ENCODE measurements at places on chromosomes 12 and 14.

DNA sequence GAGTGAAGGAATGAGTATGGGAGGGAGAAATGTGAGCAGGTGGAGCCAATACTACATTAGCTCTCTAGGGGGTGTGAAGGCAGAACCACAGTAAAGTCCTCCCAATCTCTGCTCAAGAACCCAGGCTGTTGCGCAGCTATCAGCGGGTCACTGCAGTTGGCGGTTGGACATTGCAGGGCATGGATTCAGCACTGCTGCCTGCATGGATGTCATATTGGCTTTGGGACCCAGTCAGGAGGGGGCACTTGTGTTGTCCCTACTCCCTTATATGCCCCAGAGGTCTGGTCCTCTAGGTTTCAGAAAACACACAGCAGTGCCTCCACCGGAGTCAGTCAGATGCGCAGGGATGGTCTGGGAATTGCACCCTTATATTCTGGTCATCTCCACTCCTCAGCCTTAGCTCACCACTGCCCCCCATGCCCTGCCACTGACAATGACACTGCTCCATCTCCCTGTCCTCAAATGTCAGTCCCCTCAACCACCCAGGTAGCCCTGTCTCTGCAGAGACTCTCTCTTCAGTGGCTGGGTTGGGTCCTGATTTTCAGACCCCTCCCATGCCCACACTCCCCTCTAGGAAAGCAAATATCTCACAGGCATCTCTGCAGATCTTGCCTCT, 9.6 kb downstream of the ZDHHC22 start:
- no peak for DNase-seq

GRCh38 chr12:92928421-92928961, 604 bp downstream of the EEA1 start:
- DNase-seq = peak; percentile 55

DNA sequence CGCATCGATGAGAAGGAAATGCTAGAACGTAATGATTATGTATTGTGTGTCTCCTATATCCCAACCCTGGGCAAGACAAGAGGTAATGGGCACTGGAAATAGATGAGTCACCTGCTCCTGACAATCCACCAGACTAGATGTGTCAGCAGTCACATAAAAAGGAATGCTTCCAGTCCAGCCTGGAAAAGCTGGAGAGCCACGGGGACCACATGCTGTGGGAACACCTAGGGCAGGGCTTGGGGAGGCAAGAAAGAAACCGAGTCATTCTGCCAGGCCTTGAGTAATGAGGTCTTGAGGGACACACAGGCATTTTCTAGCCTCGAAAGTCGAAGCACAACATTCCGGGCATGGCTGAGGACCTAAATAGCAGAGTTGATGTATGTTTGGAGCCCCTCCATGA, 716.7 kb upstream of the TMEM132C start:
- DNase-seq = no peak

DNA sequence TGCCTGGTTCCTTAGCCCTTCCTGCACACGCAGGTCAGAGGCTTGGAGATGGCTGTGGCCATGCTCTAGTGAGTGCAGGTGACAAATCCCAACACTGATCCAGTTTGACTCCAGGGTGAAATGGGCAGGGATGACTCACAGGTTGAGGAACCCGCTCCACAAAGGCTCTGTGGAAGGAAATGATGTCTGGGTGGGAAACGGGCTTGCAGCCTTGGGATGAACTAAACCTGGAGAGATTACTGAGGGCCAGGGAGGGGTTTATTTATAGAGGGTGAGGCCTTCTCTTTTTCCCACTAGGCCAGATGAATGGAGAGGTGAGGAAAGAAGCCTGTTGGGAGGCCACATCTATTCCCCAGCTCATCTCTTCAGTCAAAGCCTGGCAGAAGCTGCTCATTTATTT, 29.3 kb upstream of the EMP1 start:
- no peak for DNase-seq

DNA sequence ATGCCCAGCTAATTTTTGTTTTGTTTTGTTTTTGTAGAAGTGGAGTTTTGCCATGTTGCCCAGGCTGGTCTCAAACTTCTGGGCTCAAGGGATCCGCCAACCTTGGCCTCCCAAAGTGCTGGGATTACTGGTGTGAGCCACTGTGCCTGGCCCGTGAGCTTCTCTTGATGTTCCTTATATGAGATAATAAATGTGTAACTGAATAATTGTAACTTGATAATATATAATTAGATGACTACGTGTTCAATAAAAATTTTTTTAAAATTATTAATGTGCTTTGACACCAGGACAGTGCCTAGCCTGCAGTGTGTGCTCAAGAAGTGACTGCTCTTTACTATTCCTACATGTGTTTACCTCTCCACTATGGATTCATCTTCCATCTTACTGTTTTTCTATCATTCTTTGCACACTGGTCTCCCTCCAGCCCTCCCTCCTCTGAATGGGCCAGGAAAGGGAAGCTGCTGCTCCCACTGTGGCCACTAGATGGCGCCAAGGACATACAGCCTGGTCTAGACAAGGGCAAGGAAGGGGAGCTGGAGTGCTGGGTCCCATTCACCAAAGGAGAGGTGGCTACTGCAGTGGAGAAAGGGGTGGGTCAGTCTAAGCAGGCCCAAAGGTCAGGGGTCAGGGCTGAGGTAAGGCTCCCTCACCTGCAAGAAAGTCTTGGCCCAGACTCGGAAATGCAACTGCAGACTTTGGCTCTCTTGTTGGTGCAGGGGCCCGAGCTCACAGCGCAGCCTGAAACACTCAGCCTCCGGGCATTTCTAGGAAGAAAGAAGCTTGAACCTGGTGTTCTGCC, 14.7 kb upstream of the ZNF385A start:
- peak; percentile 66 for DNase-seq

DNA sequence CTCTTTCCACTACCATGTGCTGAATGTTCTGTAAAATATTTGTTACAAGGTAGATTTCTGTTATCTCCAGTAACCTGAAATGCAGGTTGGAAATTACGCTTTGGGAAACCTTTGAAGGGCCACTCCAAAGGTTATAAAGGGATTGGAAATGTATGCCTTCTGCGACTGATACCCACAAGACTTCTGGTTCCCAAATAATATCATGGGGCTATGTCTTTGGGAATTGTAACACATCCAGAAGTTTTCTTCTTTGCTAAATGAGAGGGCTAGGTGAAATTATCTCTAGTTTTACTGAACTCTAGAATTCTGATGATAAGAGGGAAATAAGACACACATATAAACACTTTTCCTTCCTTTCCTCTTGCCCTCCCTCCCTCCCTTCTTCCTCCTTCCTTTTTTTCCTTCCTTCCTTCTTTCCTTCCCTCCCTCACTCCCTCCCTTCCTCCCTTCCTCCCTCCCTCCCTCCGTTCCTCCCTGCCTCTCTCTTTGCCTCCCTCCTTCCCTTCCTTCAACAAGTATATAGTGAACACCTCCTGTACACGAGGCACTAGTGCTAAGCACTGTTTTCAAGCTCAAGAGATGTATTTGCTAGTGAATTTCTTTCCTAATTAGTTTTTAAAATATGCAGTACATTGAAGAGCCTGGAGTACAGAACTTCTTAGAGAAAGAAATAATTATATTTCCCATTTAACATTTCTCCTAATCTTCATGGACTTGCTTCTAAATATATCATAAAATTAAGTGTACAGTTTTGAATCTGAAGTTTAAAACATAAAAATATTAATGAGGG, 10.1 kb downstream of the HMGA2 start:
- no peak for DNase-seq

DNA sequence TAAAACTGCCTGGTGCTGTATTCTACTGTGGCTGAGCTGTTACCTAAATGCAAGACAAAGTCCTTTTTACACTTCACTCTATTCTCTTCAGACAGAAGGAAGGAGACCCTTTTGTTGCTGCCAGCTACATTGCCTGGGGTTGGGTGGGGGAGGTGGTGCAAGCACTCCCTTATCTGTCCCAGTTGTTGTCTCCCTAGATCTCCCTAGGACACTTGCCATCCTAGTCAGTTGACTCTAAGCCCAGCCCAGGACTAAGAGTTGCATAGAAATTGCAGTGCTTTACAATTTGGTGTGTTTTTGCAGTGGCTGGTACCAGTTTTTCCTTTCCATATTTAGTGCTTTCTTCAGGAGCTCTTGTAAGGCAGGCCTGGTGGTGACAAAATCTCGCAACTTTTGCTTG, 35.1 kb downstream of the SCYL2 start:
- DNase-seq = no peak

- no peak for DNase-seq
Observed at GRCh38 chr14:104820669-104821228, 19.8 kb downstream of the ZBTB42 start.

DNA sequence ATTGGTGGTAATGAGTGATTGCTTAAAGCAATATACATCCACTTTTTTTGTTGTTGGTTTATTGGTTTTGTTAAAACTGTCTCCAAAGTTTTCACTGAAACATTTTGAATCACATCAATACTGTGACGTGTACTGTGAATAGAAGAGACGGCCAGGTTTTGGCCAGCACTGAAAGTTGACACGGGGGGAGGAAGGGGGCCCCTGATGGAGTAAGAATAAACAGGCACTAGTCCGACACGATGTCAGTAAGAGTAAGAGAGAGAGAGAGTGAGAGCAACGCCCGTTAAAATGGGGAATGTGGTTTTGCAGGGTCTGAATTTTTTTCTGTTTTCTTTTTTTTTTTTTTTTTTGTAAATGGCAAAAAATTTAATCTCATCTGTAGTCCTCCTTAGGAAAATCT, 14.7 kb downstream of the PEBP1 start:
- no peak for DNase-seq

GRCh38 chr12:89355243-89356068, 3.2 kb upstream of the DUSP6 start:
- DNase-seq = no peak

GRCh38 chr12:65427646-65428045, 149.2 kb downstream of the MSRB3 start:
- DNase-seq = no peak

- DNase-seq = no peak
Observed at GRCh38 chr12:108575199-108575912, 13.0 kb downstream of the ISCU start.

GRCh38 chr12:57603815-57604453, 690 bp upstream of the DTX3 start:
- no peak for DNase-seq

- no peak for DNase-seq
Observed at GRCh38 chr12:28708918-28709371, 440.1 kb upstream of the FAR2 start.

GRCh38 chr12:113239811-113240331, 18.6 kb downstream of the TPCN1 start:
- DNase-seq = no peak

DNA sequence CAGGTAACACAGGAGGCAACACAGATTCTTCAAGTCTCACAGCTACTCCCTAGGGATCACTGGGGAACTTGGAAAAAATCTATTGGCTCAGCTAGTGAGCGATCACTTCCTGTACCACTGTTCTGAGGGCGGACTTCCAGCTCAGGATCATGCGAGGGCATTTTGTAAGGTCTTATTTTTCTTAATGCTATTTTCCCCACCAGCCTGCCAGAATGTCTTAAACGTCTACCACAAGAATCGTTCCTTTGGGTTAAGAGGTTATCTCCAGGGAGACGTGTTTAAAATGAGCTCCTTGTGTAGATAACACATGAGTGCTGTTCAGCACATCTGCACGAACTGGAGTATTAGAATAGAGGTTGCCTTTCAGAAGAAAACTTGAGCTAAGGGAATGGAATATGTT, 162.6 kb downstream of the ETNK1 start:
- no peak for DNase-seq

- no peak for DNase-seq
Observed at GRCh38 chr12:29088611-29089219, 60.4 kb upstream of the FAR2 start.

DNA sequence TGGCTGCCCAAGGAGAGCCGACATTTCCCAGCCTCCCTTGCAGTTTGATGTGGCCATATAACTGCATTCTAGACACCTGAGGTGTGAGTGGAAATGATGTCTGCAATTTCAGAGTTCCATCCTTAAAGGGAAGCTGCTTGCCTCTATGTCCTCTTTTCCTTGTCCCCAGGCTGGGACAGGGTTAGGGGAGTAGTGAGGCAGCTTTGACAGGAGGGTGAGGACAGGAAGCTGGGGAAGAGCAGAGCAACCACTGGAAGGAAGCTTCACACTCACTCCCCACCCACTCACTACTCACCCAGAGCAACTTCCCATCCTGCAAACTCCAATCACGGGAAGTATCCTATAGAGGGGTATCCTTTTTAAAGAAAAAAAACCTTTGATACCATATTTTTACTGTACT, 28.9 kb upstream of the LTA4H start:
- no peak for DNase-seq

DNA sequence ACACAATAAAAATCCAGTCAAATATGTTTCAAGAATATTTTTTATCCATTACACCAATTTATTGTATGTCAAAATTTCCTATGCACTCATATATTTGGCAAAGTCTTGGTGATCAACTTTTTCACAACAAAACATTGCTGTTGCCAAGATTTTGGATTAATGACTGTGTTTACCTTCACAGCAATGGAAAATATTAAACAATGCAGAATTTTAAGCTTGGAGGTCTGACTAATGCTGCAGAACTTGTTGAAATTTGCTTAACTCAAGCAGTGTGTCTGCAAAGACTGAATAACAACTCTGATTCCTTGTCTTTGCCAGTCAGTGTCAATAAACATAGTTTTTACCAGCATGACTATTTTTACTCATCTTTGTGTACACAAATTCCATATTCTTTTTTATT, 336.4 kb downstream of the CCER1 start:
- no peak for DNase-seq

DNA sequence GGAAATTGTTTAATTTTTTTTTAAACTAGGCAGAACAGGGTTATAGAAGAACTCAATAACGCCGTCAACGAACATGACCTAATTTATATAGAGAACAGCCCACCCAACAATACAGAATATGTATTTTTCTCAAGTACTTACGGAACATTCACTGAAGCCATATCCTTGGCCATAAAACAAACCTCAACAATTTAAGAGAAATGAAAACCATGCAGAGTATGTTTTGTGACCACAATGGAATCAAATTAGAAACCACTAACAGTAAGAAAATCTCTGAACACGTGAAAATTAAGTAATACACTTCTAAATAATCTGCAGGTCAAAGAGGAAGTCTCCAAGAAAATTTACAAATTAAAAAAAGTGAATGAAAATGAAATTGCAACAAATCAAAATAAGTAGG, 9.4 kb downstream of the SART3 start:
- DNase-seq = no peak

- no peak for DNase-seq
Observed at GRCh38 chr12:122139266-122139665, 34.8 kb downstream of the IL31 start.

- DNase-seq = no peak
Observed at GRCh38 chr12:109626378-109627115, 53.0 kb downstream of the MVK start.

DNA sequence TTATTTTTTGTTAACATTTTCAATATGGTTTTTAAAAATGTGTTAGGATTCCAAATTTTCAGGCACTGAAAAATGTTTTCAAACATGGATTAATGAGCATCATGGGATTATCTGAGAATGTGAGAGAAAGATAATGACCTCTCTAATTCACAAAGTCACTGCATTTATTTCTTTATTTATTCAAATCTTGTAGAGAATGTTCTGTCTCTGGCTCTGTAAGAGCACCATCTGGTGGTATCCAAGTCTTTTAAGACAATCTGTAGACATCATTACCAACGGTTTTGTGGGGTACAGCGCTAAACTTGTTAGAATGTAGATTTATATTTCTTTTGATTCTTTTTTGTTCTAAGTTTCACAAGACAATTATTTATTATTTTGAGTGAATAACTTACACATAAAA, 956.0 kb upstream of the NOVA1 start:
- no peak for DNase-seq
